Stimulated activated CD8-positive, alpha-beta memory T cell treated with anti-CD3 and anti-CD28 coated beads, Interleukin-2, amount 100 ng/mL, for 1 hour (primary cell): ENCODE measurements at places on chromosomes 2 and 18.

DNA sequence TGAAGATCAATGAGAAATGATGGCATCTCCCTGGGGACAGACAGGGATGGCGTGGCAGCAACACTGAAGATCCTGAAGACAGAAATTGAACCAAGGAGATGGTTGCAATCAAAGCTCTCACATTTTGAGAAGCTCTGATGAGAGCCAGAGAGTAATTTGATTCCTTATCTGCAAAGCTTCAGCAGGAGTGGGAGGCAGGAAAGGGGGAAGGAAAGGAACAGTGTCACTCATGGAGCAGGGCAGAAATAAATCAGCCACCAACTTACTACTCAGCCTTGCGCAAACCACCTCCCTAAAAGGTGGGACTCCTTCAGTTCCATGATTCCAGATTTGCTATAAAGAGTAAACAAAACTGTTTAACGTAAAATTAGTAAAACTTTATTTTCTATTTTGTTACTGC, 119.2 kb downstream of the CACNB4 start:
- DNase-seq, result no peak

DNA sequence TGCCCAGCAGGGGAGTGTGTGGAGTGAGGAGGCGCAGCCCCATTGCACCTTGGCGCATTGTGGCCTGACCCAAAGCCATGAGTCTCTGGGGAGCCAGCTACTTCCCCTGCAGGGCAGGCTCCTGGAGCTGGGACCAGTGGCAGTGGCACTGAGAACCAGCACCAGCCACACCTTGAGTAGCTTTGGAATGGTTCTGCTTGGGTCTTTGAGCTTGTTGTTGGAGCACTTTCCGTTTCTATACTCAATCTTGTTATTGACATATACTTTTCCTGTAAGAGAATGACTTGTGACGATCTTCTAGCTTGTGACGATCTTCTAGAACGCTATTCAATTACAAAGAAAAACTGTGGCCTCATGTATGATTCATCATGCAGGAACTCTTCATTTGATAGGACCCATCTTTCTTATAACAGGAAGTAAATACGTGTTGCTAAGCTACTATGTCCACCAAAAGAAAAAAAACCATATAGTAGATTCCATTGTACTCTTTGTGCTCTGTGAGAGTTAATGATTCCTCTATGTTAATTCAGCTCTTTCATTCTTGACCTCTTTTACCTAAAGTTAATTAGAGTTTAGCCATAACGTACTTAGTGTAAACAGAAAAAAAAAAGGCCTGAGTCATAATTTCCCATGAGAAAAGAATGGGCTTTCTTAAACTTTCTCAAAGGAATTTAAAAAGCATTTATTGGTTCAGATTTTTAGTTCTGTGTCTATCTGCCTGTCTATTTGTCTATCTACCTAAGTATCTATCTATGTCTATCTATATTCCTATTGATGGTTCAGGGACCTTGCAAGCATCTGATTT, 113.1 kb downstream of the GATA6 start:
- DNase-seq, result peak; percentile 3

- no peak for DNase-seq
Observed at GRCh38 chr2:198063242-198063641, 258.8 kb downstream of the PLCL1 start.

DNA sequence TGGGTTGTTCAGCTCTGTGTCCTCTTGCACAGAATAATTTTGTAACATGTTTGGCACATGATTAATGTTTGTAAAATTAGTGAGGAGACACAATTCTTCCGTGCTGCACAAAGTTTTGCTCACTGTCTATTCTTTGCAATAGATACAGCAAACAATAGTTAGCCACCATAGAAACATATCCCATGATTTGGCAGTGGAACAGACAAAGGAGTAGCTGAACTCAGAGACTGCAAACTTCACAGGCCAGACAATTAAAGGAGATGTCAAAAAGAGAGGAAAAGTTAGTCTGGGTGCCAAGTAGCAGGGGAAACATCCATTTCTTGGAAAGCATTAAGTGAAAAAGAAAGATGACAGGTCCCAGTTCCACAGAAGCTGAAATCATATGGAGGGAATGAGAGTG, 267.4 kb upstream of the NRXN1 start:
- no peak for DNase-seq

GRCh38 chr2:190486037-190486623, 48.4 kb downstream of the NEMP2 start:
- no peak for DNase-seq

GRCh38 chr2:200095436-200095835, 140.1 kb downstream of the MAIP1 start:
- no peak for DNase-seq

GRCh38 chr18:48786455-48787202, 164.1 kb downstream of the SMAD7 start:
- DNase-seq, result no peak

GRCh38 chr18:74440808-74441427, 16.2 kb downstream of the DIPK1C start:
- DNase-seq, result no peak

GRCh38 chr2:194205568-194206227, 1451.3 kb upstream of the SLC39A10 start:
- DNase-seq, result no peak

GRCh38 chr2:204550751-204551511, 5.7 kb downstream of the PARD3B start:
- no peak for DNase-seq

DNA sequence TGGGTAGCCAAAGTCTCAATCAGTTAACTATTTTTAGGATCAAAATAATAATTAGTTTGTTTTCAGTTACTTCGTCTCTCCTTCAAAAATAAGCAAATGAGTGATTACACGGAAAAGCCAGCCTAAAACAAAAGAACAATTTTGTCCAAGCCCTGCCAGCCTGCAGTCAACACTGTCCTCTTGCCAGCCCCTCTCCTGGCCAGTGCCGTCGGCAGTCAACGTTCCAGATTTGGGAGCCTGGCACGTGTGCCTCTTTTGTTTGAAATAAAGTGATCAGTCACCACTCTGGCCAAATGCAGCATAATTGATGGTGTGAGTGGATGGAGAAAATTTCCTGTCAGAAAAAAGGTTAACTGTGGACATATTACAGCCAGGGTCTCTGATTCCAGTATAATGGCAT, 260.6 kb upstream of the SKOR2 start:
- no peak for DNase-seq

DNA sequence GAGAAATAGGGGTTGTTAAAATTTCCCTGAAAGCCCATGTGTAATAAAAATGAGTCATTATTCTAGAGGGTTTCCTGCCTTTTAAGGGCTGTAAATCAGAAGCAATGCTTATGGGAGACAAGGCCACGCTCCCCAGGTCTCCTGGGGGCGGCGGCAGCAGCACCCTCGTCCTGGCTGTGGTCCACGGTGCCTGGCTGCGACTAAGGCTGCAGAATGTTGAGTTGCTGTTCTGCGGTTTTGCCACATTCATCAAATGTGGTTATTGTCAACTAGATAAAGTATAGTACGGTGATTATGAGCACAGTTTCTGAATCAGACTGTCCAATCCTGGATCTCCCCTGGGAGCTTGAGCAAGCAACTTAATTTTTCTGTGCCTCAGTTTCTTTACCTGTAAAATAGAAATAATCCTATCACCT, 11.9 kb upstream of the AGFG1 start:
- DNase-seq, result peak; percentile 10

GRCh38 chr2:25123682-25124081, 44.7 kb downstream of the POMC start:
- DNase-seq, result no peak

DNA sequence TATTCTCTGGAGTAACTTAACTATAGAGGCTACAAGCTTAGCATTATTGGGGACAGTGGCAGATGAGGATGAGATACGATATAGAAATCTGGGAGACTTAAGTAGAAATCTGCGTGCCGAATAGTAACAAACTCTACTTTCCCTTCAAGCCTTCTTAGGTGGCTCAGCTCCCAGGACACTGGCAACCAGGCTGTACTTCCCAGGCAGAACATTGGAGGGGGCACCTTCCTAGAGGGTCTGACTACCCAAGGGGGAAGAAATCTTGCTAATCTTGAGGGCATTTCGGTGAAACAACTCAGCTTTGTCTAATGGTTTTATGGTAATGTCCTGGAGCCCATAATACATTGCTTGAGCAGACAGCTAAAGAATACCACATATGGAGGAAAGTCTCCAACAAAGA, 126.2 kb upstream of the DTNA start:
- no peak for DNase-seq

DNA sequence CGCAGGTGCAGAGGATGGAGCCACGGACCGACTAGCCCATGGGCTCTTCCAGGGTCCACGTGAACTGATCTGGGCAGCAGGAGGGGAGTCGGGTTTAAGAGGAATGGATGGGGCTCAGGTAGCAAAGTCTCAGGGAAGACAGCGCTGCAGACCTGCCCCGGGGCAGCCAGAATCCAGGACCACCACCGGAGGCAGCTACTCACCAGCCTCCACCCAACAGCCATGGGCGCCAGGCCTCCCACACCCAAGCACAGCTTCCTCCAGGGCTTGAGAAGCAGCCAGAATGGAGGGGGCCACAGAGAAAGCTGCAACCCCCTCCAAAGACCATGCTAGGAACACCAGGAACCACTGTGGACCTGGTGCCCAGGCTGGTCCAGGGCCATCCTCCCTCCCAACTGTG, 164.3 kb downstream of the TWIST2 start:
- DNase-seq, result no peak

DNA sequence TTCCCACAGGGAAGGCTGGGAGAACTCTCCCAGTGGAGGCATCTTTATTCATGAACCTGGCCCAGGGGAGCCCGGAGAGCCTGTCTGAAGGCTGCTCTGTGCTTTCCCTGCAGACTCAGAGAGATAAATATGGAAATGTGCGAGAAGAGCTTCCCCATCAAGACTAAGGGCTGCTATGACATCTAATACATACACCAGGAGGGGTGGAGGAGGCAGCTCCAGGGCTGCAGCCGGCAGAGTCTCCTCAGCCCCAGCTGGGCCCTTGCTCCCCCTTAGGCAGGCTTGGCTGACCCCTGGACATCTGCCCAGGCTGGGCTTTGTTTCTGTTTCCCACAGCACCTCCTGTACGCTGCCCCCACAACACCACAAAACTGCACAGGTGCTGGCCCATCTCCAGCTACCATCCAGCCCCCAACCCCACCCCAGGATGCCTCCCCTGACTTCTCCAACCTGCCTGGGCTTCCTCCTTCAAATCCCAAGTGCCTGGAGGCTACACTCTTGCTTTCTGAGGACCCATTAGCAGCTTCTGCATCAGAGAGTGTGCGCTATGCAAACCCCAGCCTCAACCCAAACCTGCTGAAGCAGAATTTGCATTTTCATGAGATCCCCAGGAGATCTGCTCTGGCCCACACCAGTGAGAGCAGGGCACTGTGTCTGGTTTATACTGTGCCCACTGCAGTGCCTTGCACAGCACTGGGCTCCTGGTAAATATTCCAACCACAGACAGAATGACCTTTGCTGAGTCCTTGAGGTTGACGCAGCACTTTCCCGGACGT, 96.8 kb downstream of the VSNL1 start:
- no peak for DNase-seq
